Trophoblast cell (in vitro differentiated cells and primary cell): ENCODE measurements at places on chromosomes 11 and 22.

DNA sequence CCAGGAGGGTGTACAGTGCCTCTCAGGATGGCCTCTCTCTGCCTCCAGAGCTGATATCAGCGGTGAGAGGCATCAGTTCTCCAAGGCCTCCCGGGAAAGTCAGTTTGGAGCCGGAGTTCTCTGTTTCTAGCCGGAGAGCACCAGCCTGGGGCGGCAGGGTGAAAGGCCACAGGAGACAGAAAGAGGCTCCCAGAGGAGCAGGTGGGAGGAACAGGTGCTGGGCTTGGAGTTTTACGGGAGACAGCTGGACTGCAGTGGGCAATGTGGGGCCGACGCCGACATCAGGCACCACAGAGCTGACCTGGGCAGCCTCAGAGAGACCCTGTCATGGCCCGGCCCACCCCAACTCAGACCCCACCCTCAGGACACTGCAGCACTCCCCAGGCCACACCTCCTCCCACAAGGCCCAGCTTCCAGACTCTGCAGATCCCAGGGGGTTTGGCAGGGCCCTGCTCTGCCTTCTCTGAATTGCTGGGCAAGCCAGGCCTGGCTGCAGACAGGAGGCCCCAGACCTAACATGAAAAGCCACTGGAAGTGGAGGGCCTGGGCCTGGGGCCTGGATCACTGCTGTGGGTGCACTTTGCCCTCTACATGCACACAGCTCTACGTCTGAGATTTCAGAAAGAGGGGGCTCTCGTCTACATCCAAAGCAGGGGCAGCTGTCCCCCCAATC lies 885.6 kb downstream of the BRD1 start:
- no peak for DNase-seq

DNA sequence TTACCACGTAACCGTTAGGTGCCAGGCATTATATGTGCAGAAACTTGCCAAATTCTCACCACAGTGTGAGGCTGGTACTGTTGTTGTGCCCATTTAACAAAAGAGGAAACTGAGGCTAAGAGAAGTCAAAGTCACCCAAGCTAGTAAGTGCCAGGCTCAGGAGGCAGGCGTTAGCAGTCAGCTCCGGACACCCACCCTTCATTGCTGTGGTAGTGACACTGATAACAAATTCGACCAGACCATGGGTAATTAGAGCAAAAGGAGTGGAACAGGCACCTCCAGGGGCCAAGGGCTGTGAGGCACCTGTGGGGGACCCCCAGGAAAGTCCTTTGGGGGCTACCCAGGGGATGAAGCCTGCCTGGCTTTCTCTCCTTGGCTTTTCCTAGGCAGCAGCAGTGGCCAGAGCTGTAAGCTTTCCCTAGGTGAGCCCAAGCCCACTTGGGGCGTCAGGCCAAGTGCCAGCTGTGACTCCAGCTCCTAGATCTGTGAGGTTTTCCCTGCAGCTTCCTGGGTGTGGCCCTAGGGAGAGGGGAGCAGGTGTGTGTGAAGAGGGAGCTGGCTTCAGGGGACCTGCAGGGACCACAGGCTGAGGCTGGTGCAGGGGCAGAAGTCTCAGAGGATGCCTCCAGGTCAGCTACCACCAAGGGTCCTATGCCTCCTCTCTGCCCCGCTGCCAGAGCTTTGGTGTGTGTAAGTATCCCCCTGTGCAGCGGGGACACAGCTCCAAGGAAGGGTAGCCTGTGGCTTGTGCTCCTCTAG lies 19.7 kb upstream of the ALX4 start:
- DNase-seq: no peak

DNA sequence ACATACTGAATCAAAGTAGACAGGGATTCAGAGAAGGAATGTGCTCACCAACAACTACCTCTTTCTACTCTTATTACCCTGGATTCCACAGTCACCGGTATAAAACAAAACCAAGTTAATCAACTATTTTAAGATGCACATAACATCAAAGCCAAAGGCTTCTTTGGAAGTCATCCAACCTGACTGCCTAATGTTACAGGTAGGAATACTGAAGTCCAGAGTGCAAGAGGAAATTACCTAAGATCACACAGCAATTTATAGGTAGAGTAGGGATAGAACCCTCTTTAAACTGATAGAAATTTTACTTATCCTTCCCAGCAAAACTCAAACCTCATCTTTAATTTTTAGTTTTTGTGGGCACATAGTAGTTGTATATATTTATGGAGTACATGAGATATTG lies 76.3 kb downstream of the PAK1 start:
- no peak for DNase-seq

GRCh38 chr22:36395055-36395849 lies 7.5 kb upstream of the MYH9 start:
- DNase-seq: peak; percentile 88

DNA sequence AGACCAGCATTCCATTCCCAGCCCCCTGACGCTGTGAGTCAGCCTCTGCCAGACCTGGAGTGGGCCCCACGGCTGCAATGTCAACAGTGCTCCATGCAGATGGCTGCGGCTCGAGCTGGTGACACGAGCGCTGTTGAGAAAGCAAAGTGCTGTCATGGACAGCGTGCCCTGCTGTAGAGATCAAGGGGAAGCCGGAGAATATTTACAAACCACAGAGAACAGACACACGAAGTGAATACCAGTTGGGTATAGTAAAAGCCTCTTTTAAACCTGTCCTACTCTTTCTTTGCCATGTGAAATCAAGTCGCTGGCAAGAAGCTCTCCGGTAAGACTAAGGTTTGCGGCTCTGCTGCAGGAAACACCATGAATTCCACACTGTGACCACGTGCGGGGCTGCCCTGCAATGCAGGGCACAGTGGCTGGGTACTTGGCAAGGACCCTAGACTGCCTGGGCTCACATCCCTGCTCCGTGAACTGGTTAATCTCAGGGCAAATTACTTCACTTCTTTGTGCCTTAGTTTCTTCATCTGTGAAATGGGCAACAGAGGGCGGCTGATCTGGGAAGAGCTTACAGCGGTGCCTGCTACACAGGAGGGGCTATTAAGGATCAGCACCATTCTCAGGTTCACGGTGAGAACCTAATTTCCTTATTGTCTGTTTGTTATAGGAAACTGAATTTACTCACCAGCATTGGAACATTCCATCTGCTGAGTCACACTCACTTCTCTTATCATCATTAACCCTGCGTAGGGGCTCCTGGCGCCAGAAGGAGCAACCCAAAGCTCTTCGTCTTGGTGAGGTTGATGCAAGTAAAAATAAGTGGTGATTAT lies 27.8 kb upstream of the ELFN2 start:
- DNase-seq: peak; percentile 71

- DNase-seq: peak; percentile 84
Observed at GRCh38 chr11:107704451-107704850, 7.4 kb downstream of the SLN start.
